ENCODE measurements at places on chromosomes 4 and X. TPM values are rescaled to one million over a fixed set of nuclear protein-coding genes. Genes with fewer than 3 reads are reported as not detected.

Gene JADE3
- 4.1 TPM for total RNA-seq

DNA sequence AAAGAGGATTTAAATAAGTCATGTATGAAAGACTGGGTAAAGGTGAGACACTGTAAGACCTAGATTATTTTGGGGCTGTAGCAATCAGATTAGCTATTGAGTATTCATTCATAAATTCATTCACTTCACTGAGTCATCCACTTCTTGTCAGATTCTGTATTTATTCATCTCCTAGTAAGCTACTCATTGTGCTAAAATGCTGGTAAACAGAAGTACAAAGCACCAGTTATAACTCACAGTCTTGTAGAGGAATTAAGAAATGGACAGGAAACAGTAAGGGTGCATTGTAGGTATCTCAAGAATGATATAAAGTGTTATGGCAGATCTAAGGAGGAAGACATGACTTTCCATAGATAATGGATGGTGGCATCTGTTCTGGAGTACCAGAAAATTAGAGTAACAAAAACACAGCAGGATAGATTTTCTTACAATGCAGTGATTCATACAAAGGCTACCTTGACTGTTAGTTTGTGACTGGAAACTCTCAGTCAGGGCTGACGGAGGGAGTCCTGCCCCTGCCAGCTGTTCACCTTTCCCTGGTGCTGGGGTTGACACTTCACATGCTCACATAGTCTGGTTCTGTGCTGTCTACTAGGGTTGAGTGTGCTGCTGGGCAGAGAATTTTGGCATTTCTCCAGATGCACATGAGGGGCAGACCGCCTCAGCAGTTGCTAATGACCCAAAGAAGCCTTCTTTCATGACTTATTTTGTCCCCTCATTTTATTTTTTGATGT, 26.5 kb upstream of the HAND2 start:
- no peak for DNase-seq

Gene TLR2
- total RNA-seq = 0.77 TPM

Gene SLC30A9
- 56.5 TPM for total RNA-seq

Gene TET2
- 5.4 TPM for total RNA-seq

DNA sequence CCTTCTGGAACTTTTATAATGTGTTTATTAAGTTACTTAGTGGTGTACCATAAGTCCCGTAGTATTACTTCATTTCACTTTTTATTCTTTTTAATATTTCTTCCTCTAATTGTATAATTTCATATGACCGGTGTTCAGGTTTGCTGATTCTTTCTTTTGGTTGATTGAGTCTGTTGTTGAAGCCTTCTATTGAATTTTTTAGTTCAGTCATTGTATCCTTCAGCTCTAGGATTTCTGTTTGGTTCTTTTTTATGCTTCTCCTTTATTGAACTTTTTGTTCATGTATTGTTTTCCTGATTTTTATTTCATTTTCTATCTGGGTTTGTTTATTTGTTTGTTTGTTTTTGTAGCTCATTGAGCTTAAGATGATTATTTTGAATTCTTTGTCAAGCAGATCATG, 8.8 kb downstream of the CEP44 start:
- no peak for DNase-seq

- no peak for DNase-seq
Measured at GRCh38 chr4:177968817-177969442, 526.7 kb upstream of the AGA start.

Gene BTC
- total RNA-seq = 3.1 TPM

Measured in fibroblast of lung (primary cell).